ENCODE measurements at places on chromosomes 2 and 18. TPM values are rescaled to one million over a fixed set of nuclear protein-coding genes. Genes with fewer than 3 reads are reported as not detected.

DNA sequence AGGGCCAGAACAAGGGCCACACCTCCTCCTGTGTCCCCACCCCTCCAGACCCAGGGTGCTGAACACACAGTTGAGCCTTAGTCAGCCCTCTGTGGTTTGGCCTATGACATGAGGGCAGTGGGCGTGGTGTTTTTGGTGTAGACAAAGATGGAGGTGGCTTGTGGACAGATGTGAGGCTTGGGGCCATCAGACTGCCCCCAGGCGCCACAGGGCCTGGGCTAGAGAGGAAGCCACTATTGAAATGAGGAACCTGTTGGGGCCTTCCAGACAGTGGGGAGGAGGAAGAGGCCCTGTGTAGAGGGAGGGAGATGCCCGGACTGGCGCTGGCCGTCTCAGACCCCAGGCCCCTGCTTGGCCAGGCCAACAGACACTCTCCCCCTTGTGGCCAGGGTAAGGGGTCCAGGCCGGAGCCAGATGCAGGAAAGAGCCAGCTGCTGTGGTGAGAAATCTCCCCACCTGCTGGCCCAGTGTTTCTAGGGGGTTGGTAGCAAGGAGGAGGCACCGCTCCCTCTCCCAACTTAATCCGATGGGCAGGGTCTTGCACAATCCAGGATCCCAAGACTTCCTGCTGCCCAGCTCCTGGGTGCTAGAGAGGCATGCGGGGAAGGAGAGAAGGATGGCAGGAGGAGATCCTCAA, 53.8 kb downstream of the SMAD7 start:
- peaks cover 43% of the 10 kb centered on the region for H3K4me1 ChIP-seq
- DNase-seq: peak; percentile 91
- peaks cover 1% of the 10 kb centered on the region for H3K36me3 ChIP-seq
- peak overlapping the region; percentile 54 for H3K27ac ChIP-seq

- DNase-seq: no peak
- H3K27me3 ChIP-seq: peaks cover 5% of the 10 kb centered on the region
- no peaks in the 10 kb centered on the region for H3K4me1 ChIP-seq
- no peak overlapping the region for H3K27ac ChIP-seq
- H3K36me3 ChIP-seq: no peaks in the 10 kb centered on the region
- H3K4me3 ChIP-seq: no peak overlapping the region
Measured at GRCh38 chr2:206958261-206958660, 18.9 kb downstream of the CPO start.

- no peaks in the 10 kb centered on the region for H3K4me1 ChIP-seq
- H3K27me3 ChIP-seq: peaks cover 49% of the 10 kb centered on the region
- H3K27ac ChIP-seq: no peak overlapping the region
- H3K4me3 ChIP-seq: no peak overlapping the region
- no peak for DNase-seq
- no peaks in the 10 kb centered on the region for H3K36me3 ChIP-seq
Measured at GRCh38 chr18:37496568-37496967, 69.0 kb downstream of the CELF4 start.

GRCh38 chr2:112149194-112149593, 11.0 kb downstream of the FBLN7 start:
- peak; percentile 44 for DNase-seq
- no peaks in the 10 kb centered on the region for H3K36me3 ChIP-seq
- H3K4me3 ChIP-seq: no peak overlapping the region

DNA sequence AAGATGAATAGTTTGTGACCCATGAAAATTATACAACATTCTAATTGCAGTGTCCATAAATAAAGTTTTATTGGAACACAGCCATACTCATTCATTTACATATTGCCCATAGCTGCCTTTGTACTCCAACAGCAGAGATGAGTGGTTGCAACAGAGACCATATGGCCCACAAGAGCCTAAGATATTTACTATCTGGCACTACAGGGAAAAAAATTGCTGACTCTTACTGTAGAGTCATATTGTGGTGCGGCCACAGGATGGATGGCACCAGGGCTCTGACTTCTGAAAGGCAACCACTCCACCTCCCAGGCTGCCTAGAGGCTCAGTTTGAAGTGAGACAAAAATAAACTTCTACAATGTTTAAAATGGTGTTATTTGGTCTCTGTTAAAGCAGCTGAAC, 404.0 kb upstream of the ATP5MC3 start:
- no peak overlapping the region for H3K27ac ChIP-seq
- no peak overlapping the region for H3K4me3 ChIP-seq
- DNase-seq: no peak
- H3K36me3 ChIP-seq: no peaks in the 10 kb centered on the region
- H3K4me1 ChIP-seq: no peaks in the 10 kb centered on the region

The ATOH8 gene
- total RNA-seq: 2.7 TPM

The EFHD1 gene
- 178 TPM for total RNA-seq

All from chondrocyte (in vitro differentiated cells).